Osteocyte (in vitro differentiated cells): ENCODE measurements at places on chromosomes 4 and X. TPM values are rescaled to one million over a fixed set of nuclear protein-coding genes. Genes with fewer than 3 reads are reported as not detected.

DNA sequence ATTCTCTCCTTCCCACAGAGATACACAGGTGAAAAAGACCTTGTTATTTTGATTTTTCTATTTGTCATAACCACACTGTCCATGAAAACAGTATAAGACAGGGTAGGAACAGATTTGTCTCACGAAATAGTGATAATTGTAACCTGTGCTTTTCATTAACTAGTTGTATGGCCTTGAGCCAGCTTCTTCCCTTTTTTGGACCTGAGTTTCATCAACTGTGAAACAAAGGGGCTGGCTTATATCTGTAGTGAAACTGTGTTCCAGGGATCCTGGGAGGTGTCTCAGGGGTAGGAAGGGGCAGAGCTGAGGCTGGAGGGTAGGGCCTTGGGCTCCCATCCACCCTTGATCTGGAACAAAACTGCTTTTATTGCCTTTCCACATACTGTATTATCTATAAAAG, 50.9 kb downstream of the MED28 start:
- H3K36me3 ChIP-seq, result no peaks in the 10 kb centered on the region
- H3K27ac ChIP-seq, result no peak overlapping the region
- peaks cover 12% of the 10 kb centered on the region for H3K27me3 ChIP-seq
- DNase-seq, result no peak

Gene SGMS2
- 15.6 and 17.1 TPM in 2 replicates for total RNA-seq

- no peak overlapping the region for H3K4me3 ChIP-seq
- peaks cover 6% of the 10 kb centered on the region for H3K36me3 ChIP-seq
- DNase-seq, result no peak
These were observed 15.9 kb downstream of the HMGB2 start for GRCh38 chr4:173318240-173318639.

Gene DDIT4L
- total RNA-seq, result 0.60 and 0.78 TPM in 2 replicates

Gene VSIG4
- not detected in 2 replicates for total RNA-seq

DNA sequence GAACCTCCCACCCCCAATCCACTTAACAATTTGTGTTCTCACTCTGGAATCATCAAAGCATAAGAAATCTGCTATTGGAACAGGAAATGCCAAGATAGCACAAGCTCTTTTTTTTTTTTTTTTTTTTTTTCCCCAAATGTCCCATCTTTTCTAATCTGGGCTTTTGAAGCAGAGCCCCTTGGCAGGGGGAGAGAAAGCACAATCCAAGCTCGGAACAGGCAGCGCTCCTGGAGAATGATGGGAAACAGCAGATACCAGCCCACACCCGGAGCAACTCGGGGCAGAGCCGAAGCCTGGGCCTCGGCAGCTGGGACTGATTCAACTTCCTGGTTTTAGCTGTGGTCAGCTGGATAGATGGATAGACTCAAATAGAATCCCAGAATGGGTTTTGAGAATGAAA, 235.1 kb downstream of the QDPR start:
- no peak overlapping the region for H3K4me3 ChIP-seq
- peaks cover 10% of the 10 kb centered on the region for H3K27me3 ChIP-seq
- H3K27ac ChIP-seq, result no peak overlapping the region
- H3K36me3 ChIP-seq, result no peaks in the 10 kb centered on the region
- H3K4me1 ChIP-seq, result peaks cover 2% of the 10 kb centered on the region

Gene KDR
- total RNA-seq, result 0.18 and 0.24 TPM in 2 replicates

DNA sequence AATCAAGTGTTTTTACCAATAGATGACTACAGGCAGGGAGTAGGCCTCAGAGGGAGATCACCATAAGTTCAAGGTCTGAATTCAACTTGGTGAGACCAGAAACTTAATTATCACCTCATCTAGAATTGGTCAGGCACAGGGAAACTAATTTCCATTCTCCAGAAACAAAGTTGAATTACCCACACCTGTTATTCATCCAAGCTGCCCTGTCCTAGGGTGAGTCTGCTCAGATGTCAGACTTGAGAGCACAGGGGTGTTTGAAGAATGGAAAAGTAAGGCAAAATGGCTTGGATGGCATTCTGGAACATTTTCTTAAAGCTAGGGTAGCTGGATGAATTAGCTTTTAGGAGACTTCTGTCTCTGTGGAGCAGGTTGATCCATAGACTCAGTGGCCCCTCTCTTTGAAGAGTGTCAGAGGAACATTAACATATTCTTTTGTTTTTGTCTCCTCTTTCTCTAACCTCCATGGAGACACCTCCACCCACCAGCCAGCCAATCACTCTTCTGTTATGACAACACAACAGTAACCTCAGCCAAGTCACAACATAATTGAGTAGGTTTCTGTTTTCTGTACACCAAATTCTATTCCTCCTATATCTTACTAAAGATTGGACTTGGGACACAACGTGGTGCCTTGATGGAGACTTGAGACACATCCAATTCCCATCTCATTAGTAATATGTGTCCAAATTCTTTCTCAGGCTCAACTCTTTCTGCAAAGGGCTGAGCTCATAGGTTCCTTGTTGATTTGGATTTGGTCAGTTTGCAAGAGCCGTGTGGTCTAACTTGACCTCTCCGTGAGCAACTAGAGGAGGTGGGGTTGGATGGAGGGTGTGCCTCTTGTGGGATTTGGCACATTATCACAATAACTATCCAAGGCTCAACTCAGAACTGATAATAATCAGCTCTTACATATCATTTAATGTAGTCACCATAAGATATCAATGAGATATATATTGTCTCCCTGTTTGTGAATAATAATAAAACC, 45.1 kb downstream of the VSIG4 start:
- H3K27ac ChIP-seq, result no peak overlapping the region
- no peaks in the 10 kb centered on the region for H3K36me3 ChIP-seq
- H3K27me3 ChIP-seq, result no peaks in the 10 kb centered on the region

- no peaks in the 10 kb centered on the region for H3K36me3 ChIP-seq
- no peak overlapping the region for H3K4me3 ChIP-seq
- no peaks in the 10 kb centered on the region for H3K4me1 ChIP-seq
These were observed 109.6 kb upstream of the ANK2 start for GRCh38 chr4:112939901-112940300.

DNA sequence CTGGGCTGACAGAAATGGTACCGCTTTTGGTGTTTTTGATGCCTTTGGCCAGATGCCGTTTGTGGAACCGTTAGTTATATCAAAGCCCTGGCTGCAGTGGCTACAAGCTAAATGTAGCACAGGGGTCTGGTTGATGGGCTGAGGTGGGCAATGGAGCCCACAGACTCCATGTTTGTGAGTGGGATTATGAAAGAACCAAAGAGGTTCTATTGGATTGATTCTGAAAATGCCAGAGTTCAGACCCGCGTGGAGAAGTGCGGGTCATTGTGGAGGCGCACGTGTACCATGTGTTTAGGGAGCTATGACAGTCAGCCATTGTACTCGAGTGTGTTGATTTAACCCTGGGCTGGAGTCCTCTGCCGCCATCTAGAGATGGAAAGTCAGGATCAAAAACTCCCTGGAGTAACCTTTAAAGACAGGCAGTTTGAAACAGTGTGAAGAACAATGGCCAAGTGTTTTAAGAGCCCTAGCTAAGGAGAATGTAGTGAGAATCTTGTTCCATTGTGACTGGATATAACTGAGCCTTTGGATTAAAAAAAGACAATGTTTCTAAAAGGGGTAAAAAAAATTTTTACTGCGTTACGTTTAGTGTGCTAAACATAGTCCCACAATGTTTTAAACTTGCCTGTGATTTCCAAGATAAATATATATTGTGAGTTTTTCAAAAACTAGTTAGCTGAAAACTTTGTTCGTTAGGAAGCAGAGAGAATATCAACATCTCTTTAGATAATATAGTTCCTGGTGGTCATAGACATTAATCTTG, 12.7 kb downstream of the ART3 start:
- DNase-seq, result no peak
- H3K4me3 ChIP-seq, result no peak overlapping the region
- H3K4me1 ChIP-seq, result peaks cover 6% of the 10 kb centered on the region
- peaks cover 28% of the 10 kb centered on the region for H3K27me3 ChIP-seq
- H3K36me3 ChIP-seq, result no peaks in the 10 kb centered on the region
